ENCODE measurements at places on chromosomes 5 and 9.

GRCh38 chr9:38652486-38652885 is 32.1 kb upstream of the ANKRD18A start:
- no peak for DNase-seq

DNA sequence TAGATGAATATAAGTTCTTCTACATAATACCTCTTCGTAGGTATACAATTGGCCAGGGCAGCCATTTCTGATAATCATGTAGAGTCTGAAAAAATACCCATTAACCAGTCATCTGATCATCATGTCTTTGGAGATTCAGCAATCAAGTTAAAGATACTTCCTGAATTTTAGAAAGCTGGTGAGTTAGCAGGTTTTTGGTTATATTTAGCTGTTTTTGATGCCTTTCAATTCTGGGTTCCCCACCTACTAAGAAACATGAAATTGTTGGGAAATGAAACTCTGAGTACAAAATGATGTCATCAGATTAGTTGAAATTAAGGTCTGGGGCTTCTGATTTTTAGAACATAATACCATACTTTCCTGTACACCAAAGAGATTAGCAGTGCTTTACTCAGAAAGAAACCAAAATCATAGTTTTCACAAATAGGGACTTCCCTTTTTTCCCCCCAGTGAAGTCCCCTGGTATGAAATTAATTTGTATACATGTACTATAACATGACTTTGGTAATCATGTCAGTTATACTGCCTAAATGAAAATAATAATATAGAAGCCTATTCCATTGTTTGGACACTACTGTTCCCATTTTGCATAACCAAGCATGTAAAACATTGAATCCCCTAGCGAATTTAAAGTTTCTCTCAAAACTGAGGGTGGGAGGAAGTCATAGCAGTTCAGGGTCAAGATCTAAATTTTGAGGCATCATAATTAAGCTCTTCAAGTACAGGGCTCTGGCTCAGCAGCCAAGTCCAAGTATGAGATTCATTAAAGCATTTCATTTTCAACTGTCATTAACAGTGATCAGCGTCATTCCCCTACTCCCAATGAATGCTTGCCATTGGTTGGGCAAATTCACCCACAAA is 17.9 kb downstream of the PRLR start:
- DNase-seq: no peak

GRCh38 chr9:126459546-126459945 is 132.9 kb downstream of the MVB12B start:
- no peak for DNase-seq

DNA sequence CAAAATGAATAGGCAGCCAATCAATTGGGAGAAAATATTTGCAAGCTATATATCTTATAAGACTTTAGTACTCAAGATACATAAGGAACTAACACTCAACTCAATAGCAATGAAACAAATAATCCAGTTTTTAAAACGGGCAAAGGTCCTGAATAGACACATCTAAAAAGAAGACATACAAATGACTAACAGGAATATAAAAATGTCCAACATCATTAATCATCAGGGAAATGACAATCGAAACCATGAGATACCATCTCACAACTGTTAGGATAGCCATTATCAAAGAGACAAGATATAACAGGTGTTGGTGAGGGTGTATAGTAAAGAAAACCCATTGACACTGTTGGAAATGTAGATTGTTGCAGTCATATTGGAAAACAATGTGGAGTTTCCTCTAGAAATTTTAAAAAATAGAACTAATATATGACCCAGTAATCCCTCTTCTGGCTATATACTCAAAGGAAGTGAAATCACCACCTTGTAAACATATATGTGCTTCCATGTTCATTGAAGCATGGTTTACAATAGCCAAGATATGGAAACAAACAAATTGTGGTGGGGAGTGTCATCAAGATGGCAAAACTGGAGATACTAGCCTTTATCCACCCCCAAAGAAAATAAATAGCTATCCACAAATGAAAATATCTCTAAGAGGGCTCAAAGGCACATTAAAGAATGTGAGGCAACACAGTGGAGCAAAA is 13.9 kb upstream of the BTNL3 start:
- no peak for DNase-seq

DNA sequence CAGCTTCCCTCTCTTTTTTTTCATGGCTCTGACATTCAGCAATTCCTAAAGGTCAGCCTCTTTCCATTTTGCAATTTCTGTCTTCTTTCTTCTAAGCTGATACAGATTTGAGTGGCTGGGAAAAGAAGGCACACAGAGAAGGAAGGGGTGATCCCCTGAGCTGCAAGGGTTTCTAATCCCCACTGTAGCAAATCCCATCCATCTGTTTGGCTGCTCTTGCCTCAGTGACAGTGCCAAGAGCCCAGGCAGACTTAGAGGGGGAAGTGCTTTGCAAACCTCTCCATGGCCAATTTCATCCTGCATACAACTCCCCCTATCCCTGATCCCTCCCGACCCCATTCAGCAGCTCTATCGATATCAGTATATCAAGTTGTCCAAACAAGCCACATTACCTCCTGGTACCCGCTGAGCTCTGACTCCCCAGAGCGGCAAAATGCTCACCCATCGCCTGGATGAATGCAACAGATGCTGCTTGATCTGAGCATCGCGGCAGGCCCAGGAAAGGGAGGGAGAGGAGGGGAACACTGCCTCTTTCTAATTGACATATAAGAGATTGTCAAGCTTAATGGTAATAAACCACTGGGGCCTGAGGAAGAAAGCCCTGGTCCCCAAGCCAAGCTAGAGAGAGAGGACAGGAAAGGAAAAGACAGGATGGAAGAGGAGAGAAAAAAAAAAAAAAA is 268.9 kb downstream of the ASTN2 start:
- DNase-seq: no peak

All from GM18507 (cell line).